ENCODE measurements at places on chromosomes 4 and X.

DNA sequence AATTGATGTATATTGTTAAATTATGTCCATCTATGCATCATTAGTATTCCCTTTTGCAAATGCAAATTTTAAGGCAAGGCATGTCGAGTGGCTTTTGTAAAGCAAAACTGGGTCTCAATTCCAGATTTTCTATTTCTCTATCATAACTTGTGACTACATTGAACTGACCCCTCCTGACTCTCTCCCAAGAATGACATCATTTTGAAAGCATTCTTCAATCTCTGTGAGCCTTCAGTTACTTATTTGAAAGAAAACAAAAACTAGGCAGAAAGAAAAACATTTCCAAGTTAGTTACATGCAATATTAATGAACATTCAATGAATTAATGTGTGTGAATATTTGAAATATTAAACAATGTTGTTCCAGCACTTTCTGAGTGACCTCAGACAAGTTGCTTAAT, 314.3 kb upstream of the CLNK start:
- DNase-seq: no peak

- DNase-seq: no peak
These were observed 77.2 kb downstream of the RASL11B start for GRCh38 chr4:52939325-52939724.

GRCh38 chr4:978957-979701, 5.8 kb upstream of the DGKQ start:
- no peak for DNase-seq

DNA sequence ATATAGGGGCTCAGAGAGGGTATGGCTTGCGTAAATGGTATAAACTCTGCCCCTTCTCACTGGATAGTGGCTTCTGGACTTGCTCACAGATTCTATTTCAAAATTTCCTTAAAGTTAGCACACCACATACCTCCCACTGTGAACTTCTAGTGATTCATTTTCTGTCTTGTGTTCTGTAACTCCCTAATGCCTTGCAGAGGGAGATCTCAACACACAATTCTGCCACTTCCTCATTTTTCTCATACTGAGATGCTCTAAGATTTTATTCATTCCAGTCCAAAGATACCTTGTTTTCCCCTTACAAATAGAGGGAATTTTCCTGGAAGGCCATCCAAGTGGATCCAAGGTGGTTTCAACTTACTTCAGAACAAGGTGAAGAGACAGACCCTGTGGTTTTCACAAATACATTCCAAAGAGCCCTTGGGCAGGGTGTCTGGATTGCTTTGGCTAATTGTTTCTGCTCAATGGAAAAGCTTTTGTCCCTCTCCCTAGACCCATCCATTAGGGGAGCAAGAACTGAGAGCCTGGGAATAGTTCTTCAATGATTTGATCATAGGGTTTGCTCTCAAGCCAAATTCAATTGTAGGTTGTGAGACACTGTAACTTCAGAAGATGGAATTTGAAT, 52.1 kb upstream of the CAPN6 start:
- DNase-seq: no peak

- DNase-seq: peak; percentile 38
These were observed 84.1 kb downstream of the TMEM164 start for GRCh38 chrX:110086916-110087484.

DNA sequence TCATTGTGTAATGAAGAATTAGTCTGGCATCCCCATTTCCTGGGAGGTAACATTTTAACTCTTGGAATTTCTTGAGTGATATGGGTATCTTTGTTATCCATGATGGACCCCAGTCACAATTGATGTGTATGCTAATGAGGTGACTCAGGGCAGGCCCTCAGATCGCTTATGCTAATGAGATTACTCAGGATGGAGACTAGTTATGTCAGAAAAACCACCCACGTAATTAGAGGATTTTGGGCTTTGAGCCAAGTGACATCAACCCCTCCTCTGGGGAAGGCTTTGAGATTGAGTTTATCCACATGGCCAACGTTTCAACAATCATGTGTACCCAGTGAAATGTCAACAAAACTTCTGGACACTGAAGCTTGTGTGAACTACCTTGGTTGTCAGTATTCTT, 772.7 kb downstream of the STPG2 start:
- DNase-seq: no peak

- DNase-seq: no peak
These were observed 201.8 kb downstream of the SLC39A8 start for GRCh38 chr4:102143433-102143832.

- no peak for DNase-seq
These were observed 203.6 kb downstream of the SPRY1 start for GRCh38 chr4:123599920-123600810.

- peak; percentile 66 for DNase-seq
These were observed 42.4 kb upstream of the SLC2A9 start for GRCh38 chr4:10063544-10064300.

- DNase-seq: no peak
These were observed 648.7 kb downstream of the GRID2 start for GRCh38 chr4:92952426-92952825.

GRCh38 chrX:138986235-138986634, 274.7 kb upstream of the FGF13 start:
- DNase-seq: peak; percentile 14

- no peak for DNase-seq
These were observed 180.2 kb downstream of the ARAP2 start for GRCh38 chr4:36064117-36064516.

- DNase-seq: no peak
These were observed 372.2 kb downstream of the ADAM29 start for GRCh38 chr4:175290401-175290800.

DNA sequence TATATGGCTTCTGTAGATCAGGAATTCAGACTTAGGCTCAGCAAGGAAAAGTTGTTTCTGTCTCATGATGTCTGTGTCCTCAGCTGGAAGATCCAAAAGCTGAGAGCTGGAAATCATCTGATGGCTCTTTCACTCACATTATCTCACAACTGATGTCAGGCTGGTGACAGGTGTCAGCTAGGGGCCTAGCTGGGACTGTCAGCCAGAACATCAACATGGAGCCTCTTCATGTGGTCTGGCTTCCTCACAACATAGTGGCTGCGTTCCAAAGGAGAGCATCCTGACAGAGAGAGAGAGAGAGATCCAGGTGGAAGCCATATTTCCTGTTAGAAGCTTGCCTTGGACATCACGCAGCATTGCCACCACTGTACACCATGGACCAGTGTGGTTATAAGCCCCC, 10.6 kb upstream of the INTS6L start:
- DNase-seq: no peak

- DNase-seq: peak; percentile 38
These were observed 57.8 kb upstream of the XAGE1B start for GRCh38 chrX:52574416-52575275.

DNA sequence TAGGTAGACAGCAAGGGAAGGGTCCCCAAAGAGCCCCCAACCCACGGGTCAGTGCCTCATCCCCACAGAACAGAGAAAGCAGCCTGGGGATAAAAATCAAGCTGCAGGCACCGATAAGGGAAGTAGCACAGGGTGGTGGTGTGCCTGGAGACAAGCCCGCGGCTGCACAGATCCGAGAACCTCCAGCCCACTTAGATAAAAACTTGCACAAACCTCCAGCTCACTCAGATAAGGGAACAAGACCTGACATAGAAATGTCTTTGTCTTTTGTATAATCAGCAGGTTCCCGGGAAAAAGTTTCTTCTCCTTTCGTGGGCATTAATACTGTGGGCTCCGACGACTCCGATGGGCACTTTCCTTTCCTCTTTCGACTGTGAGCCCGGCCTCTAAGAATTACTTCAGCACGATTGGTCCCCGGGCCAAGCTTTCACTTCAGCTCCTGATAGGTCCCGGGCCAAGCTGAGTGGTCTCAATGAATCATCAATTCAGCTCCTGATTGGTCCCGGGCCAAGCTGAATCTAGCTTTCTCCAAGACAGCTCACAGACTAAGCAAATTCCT, 32.4 kb downstream of the PRDX4 start:
- no peak for DNase-seq

DNA sequence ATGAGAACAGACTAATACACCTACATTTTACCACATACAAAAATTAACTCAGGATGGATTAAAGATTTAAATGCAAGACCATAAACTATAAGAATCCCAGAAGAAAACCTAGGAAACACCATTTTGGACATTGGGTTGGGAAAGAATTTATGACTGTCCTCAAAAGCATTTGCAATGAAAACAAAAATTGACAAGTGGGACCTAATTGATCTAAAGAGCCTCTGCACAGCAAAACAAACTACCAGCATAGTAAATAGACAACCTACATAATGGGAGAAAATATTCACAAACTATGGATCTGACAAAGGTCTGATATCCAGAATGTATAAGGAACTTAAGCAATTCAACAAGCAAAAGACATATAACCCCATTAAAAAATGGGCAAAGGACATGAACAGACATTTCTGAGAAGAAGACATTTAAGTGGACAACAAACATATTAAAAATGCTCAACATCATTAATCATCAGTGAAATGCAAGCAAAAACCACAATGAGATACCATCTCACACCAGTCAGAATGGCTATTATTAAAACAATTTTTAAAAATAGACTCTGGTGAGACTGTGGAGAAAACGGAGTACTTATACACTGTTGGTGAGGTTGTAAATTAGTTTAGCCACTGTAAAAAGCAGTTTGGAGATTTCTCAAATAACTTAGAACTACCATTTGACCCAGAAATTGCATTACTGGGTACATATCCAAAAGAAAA, 221.7 kb upstream of the DIPK2B start:
- no peak for DNase-seq

GRCh38 chrX:80550722-80551121, 130.5 kb downstream of the TENT5D start:
- DNase-seq: no peak

DNA sequence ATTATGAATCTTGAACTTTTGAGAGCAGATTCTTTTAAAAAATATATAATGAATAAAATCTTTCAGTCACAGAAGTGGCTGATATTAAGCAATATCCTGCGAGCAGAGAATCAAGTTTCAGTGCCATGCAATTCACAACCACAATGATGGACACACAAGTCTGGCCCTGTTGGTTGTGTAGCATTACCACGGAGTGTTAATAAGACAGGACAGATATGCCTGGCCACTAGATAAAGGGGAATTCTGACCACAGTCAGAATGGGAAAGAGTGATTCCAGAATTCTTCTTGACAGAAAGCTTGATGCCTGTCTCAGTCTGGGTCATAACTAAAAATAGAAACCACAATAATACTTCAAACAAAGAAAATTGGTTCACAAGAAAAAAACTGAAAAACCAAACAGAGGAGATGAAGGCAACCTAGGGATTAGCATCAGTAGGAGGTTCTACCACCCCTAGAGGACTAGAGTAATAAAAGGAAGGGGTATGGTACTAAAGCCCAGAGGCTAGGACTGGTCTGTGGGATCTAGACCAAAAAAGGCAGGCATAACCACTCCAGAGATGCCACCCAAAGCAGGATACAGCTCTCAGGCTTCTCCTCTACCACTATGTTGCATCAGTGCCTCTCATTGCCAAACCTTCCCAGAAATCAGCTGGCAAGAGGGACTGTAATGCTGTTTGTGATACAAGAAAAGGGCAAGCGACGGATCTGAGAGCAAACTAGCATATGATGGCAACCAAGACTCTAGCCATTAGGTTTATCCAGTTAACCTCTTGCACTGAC, 59.0 kb downstream of the RNF150 start:
- no peak for DNase-seq

DNA sequence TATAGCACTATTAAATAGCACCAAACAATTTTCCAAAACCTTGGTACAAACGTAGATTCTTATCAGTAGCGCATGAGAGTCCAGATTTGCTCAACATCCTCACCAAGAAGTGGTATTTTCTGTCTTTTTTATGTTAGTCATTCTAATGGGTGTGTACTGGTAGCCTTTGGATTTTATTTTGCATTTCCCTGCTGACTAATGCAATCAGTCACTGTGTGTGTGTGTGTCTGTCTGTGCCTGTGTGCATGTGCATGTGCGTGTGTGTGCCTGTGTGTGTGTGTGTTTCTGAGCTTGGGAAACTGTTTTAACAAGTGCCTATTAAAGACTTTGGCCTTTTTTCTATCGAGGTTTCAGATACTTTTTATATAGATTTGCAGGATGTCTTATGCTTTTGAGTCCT, 82.2 kb upstream of the MAGEA10 start:
- no peak for DNase-seq

DNA sequence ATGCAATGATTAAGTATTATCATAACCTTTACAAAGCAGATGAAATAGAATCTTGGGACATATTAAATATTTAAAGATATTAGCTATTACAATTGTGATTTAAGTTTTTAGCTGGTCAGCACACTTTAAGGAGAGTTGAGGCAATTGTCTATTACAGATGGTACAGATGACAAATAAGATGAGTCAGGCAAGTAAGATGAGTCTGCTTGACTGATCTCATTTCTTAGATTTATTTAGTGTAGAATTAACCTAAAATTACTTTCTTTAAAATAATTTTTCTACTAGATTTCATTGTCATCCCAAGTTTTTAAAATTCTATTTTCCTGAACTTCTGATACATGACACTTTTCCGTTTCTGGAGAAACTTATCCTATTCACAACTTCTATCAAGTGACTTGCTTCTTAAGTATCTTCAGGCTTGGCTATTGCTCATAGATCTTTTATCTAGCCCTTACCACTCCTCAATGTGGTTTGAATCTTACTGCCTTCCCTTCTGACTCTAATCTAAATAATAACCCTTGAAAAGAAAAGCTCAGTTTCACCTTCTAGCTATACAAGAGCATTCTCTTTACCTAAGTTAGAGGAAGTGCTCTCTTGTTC, 32.9 kb downstream of the CXCL1 start:
- DNase-seq: no peak

DNA sequence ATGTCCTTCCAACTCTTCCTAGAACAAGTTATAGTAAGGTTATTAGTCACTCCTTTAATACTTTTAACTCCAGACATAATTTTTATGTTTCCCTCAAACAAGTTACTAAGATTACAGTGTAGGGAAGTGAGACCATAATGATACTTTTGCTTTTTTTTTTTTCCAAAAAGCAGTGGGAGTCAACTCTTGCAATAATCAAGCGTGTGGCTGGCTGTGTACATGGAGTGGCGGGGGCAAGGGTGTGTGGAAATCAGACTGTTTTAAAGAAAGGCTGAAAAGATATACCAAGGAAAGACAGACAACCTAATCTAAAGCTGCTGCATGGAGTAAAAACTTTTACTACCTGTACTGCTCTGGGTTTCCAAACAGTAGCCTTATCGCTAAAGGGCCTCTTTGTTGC, 4.1 kb downstream of the NOA1 start:
- no peak for DNase-seq

DNA sequence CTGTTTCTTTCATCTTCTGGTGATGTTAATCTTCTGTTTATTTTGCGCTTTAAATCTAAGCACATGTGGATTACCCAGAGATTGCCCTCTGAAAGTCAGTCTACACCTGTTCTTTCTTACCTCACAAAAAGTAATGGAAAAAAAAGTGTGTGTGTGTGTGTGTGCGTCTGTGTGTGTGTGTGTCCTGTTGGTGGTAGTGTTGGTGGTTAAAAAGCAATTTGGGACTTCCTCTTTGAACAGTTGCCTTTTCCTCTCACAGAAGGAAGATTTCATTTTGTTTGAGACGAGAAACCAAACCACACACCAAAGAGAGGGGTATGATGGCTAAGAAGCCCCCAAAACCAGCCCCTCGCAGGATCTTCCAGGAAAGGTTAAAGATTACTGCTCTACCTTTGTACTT, at the start of gene STAP1:
STAP1 (plus strand) TSS at position 235 of the 400 bp plus-strand sequence; CDS start at position 318, 83 bp downstream.
- DNase-seq: no peak

- peak; percentile 34 for DNase-seq
These were observed 66.6 kb downstream of the EDNRA start for GRCh38 chr4:147547314-147548056.

GRCh38 chr4:143308377-143308776, 28.3 kb upstream of the GAB1 start:
- no peak for DNase-seq

Measured in AG08396 (cell line).